Myocyte (in vitro differentiated cells): ENCODE measurements at places on chromosomes 3 and 15.

DNA sequence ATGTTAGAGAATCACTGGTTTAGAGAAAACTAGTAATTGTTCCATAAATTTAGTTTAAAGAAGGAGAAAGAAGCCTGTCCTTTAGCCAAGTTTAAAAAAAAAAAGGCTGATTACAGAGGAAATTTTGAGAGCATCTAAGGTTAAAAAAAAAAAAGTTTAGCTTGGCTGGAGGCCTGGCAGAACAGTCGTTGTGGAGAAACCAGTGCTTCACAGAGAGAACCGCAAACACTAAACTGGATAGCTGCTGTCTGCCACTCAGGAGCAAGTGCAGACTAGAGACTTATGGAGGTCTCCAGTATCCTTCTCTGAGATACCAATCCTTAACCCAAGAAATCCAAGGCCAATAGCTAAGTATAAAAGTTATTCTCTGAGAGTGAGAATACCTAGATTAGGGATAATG, 84.8 kb upstream of the ANKRD28 start:
- no peak for DNase-seq

DNA sequence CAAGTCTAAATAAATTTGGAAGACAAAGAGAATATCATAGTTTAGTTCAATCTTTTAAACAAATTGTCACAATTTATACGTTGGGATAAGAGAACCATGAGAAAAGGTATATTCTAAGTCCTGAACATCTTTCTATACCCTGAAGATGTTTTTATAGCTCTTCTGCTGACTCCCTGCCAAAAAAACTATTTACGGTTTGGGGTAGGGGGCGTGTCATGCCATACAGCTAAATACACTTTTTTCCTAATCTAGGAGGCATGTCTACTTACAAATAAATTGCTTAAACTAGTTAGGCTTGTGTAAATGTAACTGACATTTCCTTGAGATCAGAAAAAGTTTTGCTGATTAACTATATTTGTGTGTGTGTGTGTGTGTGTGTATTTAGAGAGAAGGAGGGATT, 163.3 kb downstream of the PGPEP1L start:
- no peak for DNase-seq

- no peak for DNase-seq
Observed at GRCh38 chr3:134839990-134840389, 44.9 kb downstream of the EPHB1 start.

DNA sequence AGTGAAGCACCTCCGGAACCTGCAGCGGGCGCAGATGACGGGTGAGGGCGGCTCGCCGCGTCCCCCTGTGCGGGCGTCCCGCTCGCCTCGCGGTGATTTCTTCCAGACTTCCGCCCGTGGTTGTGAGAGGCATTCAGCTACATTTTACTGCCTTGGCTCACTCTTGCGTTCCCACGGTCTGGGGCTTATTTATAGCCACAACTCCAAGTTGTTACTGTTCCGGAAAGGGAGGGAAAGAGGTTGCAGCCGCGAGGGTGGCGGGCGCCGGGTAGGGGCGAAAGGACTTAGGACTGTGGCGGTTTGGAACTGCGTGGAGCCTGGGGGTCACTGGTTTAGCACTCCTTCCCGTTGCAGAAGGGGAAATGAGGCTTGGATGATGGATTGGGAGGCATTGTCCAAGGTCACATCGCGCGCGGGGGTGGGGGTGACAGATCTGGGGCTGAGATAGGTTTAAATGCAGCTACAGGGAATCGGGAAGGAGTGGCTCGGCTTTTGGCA, 1.1 kb downstream of the HES1 start:
- peak; percentile 73 for DNase-seq

- peak; percentile 78 for DNase-seq
Observed at GRCh38 chr3:138062626-138063025, 52.7 kb downstream of the CLDN18 start.

DNA sequence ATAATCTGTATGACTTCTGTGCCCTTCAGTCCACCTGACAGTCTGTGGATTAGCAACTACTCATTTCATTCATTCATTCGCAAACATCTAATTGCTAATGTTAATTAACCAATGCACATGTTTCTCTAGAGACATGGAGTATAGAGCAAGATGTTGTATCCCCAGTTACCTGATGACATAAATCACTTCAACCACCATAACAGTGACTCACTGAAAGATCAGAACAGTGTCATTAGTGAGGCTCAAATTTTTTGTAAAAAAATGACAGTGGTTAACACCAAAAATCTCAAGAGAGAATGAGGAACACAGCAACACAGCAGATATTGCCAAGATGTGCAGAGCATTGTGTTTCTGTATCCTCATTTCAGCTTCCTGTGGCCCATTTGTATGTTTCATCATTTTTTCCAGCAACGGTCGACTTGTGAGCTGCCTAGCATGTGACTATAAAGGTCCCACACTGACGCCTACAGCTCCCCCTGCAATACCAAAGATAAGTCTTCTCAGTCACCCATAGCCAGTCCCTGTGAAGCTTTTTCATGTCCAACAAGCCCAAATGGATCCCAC, 3.7 kb upstream of the PLD1 start:
- no peak for DNase-seq

- no peak for DNase-seq
Observed at GRCh38 chr15:73391128-73391872, 22.5 kb upstream of the HCN4 start.

DNA sequence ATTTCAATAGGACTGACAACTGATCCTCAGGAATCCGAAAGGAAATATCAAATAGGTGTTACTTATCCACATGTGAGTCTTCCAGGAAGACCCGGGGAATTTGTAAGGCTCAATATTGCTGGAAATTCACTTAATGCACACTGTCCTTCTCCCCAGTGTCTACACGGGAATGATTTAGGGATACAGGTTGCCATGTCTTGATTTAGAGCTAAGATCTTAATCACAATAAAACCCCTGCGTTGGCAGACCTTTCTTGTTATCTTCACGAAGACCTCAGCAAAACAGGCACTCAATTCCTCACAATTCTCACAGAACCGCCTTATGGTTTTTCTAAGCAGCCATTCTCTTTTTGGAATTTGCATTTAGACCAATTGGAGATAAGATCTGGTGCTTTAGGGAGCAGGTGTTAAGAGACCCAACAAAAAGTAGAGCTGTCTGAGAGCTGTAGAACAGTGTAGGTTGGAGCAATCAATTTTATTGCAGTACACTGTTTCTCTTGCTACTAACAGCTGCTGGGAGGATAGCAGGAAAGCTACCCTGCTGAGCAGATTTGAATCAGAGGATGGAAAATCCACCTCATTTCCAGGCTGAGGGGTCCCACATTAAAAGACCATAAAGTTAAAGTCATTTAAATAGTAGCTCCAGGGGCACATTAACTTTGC, 925.7 kb downstream of the EPHA3 start:
- no peak for DNase-seq

DNA sequence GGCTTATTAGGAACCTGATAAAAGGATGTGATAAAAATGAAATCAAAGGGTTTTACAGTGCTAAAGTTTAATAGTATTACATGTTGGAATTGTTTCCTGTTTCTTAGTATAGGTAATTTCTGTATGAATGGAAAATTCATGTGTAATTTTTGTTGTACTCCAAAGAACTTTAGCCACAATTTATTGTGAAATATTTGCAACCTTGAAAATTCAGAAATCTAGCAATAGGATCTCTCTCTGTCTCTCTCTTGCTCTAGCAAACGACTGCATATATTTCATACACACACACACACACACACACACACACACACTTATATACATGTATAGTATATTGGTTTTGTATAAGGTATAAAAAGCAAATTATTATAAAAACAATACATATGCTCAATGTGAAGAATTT, 59.6 kb downstream of the PIAS1 start:
- no peak for DNase-seq

DNA sequence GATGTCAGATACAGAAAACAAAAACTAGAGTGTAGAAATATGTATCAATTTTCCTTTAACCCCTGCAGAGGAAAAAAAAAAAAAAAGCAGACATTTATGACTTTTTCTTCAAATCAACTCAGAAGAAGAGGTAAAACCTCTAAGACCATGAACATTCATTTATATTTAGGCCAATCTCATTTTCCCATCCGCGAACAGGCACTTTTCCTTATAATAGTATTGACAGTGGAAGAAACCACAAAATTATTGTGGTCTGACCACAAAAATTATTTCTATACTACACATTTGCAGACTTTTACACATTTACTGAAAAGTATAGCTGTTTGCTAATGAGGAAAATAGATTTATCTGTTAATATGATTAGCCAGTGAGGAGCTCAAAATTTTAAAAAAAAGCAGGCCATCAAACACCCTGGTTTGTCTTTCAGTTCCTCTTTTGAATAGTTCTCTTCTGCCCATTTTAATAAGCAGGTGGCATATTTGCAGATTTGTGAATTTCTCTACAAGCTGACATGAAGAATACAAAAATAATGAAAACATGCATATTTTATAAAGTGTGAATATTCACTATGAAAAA, 5.7 kb downstream of the OSBPL11 start:
- no peak for DNase-seq

DNA sequence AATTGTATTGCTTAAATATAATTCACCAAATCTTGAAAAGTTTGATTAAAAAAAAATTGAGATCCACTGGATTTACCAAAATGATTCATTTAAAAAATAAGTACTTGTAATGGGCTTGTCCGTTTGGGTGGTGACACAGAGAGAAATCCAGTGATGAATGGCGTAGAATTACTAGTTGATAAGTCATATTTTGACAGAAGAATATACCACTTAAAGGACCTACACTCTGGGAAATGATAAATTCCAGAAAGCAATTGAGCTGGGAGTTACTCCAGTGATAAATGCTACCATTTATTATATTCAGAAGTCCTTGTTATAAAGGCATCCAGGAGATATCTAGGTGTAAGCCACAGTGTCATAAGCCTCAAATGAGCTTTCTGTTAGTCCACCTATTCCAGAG, 141.8 kb upstream of the CFAP20DC start:
- no peak for DNase-seq

- DNase-seq, result no peak
Observed at GRCh38 chr3:23913873-23914743, 2.7 kb downstream of the NKIRAS1 start.

DNA sequence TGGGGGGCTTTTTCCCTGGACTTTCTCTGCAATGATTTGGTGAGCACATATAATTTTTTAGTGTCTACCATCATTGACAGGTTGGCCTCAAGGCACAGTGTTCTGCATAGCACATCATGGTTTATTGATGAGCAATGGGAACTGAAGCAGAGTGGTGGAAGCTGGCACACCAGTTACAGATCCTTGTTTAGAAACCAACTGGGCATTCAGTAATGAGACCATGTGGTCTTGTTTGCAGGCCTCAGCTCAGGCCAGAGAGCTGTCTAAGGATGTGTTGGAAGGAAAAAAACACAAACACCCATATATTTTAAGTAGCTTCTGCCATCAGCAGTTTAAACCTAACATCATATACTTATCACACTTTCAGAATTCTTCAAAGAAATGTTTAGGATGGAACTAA, 610.6 kb downstream of the ROBO1 start:
- no peak for DNase-seq

GRCh38 chr3:133926736-133927539, 31.3 kb upstream of the RAB6B start:
- DNase-seq, result no peak

- DNase-seq, result no peak
Observed at GRCh38 chr3:28936154-28936553, 344.7 kb upstream of the RBMS3 start.

DNA sequence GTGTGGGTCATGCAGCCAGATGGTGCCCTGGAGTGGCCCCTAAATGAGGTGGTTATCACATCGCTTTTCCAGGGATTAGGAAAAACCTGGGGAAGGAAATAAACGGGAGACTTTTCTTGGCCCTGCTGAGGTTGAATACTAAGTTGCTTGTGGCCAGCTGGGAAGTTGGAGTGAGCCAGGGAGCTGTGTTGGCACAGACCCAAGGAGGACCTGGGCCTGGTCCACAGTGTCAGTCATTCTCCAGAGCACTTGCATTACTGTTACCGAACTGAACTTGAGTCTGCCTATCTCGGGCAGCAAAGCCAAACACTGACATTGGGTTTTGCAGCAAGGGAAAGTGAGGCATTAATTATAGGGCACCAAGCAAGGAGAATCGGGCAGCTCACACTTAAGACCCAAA, 339.0 kb downstream of the GABRB3 start:
- no peak for DNase-seq

- no peak for DNase-seq
Observed at GRCh38 chr3:168063122-168063521, 32.6 kb downstream of the GOLIM4 start.
